ENCODE measurements at places on chromosomes 6 and 20.
A peak's percentile ranks its signal among the peaks of the same experiment; 100 is the strongest.

- DNase-seq = no peak
Measured at GRCh38 chr6:107509506-107509905, 19.6 kb downstream of the SOBP start.

- no peak for DNase-seq
Measured at GRCh38 chr6:1636971-1637871, 27.5 kb downstream of the FOXC1 start.

DNA sequence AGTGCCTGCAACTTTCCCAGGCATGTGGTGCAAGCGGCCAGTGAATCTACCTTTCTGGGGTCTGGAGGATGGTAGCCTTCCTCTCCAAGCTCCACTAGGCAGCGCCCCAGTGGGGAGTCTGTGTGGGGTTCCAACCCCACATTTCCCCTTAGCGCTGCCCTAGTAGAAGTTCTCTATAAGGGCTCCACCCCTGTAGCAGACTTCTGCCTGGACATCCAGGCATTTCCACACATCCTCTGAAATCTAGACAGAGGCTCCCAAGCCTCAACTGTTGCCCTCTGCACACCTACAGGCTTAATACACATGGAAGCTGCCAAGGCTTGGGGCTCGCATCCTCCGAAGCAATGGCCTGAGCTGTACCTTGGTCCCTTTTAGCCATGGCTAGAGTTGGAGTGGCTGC lies 321.6 kb downstream of the TFAP2A start:
- DNase-seq = no peak

DNA sequence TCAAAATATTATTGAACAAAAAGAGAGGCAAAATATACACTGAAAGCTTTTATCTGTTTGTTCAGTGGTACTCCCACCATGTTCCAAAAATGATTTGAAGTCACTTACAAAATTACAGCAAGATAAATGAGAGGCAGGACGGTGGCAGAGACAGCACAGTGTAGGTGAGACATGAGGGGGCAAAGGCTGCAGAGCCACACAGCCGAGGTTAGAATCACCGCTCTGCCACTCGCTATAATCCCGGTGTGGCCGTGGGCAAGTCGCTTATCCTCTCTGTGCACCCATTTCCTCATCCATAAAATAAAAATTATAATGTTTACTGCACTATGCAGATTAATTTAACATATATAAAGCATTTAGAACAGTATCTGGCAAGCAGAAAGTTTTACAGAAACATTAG lies 140.1 kb upstream of the BEND6 start:
- no peak for DNase-seq

DNA sequence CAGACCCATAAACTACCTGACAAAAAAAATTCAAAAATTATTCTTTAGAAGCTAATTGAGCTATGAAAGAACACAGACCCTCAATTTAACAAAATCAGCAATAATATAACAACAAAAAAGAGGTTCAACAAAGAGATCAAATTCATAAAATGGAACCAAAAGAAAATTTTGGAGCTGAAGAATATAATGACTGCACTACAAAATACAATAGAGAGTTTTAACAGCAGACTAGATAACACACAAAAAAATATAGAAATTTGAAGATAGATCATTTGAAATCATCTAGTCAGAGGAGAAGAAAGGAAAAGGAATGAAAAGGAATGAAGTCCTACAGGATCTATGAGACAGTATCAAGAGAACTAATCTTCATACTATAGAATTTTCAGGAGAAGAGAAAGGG lies 422.1 kb downstream of the PAX1 start:
- no peak for DNase-seq

DNA sequence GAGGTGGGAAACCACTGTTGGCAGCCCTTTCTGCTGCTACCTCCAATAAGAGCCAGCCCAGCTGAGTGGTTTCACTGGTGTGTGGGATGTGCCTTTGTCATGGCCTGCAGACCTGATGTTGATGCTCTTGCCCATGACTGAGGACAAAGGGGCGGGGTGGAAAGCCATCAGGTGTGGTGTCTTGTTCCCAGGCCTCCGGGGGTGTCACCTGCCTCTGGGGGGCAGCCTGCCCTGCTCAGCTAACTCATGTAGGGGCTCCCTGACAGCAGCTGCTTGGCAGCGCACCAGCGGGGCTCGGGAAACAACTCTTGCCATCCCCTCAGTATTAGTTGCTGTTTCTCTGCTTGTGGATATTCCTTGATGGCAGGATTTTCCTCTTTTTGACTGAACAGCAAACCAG lies 91.3 kb downstream of the LYRM2 start:
- no peak for DNase-seq

DNA sequence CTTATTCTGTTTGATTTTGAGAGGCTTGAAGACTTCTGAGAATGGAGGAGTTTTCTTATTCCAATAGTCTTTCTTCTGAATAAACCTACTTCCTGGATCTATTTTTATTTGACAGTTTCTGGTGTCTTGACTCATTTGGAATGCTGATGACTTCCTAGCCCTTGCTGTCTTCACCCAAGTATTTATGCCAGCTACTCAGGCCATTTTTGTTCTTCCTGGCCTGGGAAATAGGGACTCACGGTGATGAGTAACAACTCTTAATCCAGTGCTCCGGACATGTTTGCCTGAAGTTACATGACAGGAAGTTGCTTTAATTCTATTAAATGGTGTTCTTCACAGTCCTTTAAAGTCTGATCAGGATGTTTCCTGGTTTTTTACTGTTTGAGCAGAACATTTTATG lies 272.1 kb upstream of the EYS start:
- DNase-seq = no peak

- no peak for DNase-seq
Measured at GRCh38 chr6:16337295-16337975, 99.0 kb downstream of the GMPR start.

DNA sequence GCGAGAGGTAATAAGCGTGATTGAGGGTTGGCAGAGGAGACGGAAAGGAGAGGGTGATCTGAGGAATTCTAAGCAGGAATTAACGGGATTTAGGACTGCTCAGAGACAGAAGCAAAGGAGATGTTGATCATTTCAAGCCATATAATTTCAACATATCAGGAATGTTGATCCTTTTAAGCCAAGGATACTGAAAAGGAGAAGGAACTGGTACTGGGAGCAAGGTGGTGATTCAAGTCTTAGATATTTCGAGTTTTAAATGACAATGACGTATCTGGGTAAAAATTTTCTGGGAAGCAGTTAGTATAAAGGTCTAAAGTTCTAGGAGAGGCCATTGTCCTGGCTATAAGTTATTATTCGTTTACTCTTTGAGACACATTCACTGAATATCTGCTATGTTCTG lies 91.3 kb upstream of the OGFRL1 start:
- no peak for DNase-seq

DNA sequence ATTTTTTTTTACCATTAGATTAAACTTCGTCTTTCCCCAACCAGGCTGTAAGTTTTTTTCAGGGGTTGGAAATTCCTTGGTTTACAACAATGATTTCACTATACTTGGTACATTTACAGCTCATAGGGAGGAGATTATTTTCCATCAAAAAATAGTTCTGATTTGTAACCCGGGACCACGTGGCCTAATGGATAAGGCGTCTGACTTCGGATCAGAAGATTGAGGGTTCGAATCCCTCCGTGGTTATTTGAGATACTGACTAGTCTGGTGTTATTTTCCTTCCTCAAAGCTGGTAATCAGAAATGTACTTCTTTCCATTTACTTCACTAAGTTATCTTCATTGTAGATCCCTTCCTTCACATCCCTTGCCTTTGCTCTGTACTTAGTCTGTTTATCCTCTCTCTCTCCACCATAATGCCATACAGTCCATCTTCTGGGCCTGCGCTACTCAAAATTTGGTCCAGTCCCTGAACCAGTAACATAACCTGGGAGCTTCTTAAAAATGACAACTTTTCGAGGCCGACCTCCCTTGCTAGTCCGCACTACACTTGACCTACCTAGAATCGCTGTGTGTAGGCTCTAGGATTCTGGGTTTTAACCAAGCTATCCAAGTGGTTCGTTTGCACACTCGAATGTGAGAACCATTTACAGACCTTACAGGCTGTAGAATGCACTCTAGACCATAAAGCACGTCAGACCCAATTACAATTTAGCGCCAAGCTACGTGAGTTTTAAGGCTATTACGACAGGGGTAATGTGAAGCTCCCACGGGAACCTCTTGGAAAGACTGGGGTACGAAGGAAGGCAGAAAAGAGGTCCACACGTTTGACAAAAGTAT lies 42.1 kb upstream of the BTN3A2 start:
- peak; percentile 81 for DNase-seq

GRCh38 chr6:145491126-145491525 lies 244.2 kb downstream of the EPM2A start:
- DNase-seq = no peak

GRCh38 chr6:156430386-156430785 lies 346.8 kb upstream of the ARID1B start:
- DNase-seq = no peak

GRCh38 chr6:92428448-92428847 lies 990.9 kb downstream of the EPHA7 start:
- DNase-seq = no peak

- DNase-seq = no peak
Measured at GRCh38 chr6:448296-449056, 56.9 kb downstream of the IRF4 start.

GRCh38 chr6:164048840-164049516 lies 634.5 kb downstream of the QKI start:
- no peak for DNase-seq

- no peak for DNase-seq
Measured at GRCh38 chr20:44959638-44960102, 527 bp downstream of the TOMM34 start.

DNA sequence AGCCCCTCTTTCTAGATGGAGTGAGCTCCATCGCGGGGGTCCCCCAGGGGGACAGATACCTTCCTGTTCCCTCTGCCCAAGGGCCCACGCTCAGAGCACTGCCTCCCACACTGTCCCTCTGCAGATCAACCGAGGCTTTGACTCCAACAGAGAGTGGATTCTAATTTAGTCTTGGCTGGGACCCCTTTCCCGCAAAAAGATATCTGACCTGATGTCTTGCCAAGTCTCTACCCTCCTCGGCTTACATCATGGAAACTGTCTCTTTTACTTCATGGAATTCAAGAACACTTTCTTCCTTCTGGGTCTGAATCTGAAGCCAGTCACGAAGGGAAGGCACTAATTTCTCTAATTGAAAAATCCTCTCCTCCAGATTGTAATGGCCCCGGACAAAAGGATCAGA lies 278.0 kb downstream of the BMP7 start:
- no peak for DNase-seq

- DNase-seq = no peak
Measured at GRCh38 chr20:57686931-57687652, 22.7 kb downstream of the PMEPA1 start.

DNA sequence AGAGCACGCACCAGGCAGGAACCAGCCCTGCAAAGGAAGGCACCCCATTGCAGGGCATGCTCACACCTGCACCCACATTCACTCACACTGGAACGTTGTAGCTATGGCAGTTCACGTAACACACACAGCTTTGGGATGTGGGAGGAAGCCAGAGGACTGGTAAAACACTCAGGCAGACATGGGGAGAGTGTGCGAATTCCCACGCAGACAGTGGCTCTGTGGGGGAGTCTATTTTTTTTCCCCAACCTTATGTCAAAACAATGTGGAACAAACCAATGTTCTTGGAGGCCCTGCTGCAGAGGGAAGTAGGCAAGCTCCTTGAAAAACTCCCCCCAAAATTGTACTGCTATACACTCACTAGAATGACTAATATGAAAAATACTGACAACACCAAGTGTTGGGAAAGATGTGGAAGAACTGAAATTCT lies 91.0 kb downstream of the PPP1R14C start:
- DNase-seq = no peak

DNA sequence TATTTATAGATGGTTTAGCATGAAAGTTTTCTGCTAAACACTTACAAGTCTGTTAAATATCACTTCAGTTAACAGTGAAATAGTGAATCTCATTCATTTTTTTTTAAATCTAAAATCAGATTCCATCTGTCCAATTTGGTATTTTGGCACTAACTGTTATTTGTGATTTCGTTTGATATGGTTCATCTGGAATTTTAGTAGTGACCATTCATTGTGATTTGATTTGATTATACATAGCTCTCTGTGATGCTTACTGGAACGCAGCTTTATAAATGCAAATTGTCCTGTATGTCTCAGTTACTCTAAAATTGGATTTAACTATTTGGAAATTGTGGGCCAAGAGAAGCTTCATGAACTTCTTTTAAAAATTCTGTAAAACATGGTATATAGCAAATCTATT lies 571.5 kb downstream of the EYS start:
- DNase-seq = no peak

DNA sequence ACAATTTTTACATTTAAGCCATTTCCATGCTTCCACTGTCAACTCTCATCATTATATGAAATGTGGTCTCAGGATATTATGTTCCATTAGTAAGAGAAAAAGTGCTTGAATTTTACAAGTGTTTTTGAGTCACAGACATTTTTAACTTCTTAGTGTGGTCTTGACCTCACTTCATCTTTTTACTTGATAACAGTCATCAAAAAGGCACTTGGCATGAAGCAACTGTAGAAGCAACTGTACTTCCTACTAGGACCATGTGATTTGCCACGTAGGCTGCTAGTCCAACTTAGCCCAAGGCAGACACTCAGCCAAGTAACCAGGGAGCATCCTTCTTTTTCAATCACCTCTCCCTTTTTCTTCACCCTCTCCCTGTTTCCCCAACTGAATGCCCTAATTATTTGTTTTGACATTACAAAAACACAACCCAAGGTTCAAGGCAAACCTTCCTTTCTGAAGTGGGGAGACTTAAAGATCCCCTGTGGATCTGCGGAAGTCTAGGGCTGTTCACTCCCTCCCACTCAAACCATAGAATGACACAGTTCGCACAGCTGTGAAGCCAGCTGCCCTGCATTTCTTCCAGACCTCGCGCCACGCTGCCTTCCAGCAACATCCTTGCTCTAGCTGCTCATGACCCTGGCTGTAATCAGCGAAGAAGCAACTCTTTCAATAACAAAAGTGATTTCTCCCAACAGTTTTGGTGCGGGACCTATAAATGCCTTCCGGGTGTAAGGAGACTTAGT lies 45.0 kb downstream of the PHACTR1 start:
- no peak for DNase-seq

DNA sequence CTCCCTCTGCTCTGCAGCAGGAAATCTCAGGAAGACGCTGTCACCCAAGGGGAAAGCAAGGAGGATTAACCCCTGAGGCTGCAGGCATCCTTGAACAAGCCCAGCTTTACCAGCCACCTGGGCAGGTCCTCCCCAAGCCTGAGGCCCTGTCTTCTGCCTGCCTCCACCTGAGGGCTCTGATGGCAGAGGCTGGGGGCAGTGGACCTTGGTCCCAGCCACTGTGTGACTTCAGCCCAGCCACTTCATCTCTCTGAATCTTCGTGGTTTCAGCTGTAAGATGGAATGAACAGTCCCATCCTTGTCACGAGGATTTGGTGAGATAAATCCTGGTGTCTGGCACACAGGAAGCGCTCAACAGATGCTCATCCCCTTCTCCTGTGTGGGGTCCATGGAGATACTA lies 8.5 kb upstream of the VSTM2L start:
- DNase-seq = no peak

DNA sequence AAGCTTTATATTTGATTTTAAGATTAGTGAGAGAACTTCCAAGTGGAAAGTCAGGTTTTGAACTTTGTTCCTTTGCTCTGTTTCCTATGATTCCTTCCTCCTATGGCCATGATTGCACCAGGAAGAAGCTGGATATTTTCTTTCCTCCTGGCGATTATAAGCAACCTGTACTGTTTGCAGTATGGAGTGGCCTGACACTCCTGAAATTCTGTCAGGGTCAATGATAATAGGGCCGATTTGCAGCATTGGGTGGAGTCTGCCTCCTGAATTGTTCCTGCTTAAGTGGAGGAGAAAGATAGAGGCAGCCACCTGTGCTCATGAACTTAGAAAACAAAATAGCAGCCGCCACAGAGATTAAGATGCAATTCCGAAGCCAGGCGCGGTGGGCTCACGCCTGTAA lies 9.8 kb upstream of the FAM217A start:
- DNase-seq = no peak

All from bone marrow (tissue), 2 donors.